ENCODE measurements at places on chromosomes 7 and 10. TPM values are rescaled to one million over a fixed set of nuclear protein-coding genes. Genes with fewer than 3 reads are reported as not detected.

DNA sequence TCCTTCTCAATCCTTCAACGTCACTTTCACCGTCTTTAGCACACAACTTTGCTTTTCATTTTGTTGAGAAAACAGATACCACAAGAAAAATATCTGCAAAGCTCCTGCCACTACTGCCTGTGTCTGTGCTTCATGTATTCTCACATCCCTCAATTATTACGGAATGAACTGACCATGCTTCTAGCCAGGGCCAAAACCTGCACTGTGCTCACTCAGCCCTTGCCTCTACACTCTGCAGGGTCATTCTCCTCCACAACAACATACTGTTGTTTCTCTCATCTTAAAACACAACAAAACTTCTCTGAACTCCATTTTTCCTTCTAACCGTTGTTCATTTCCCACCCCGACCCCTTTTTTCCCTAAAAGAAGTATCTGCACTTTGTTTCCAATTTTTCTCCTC lies 29.5 kb downstream of the BMPR1A start:
- DNase-seq, result peak; percentile 26

Gene KNDC1
- total RNA-seq, result 2.9 TPM

DNA sequence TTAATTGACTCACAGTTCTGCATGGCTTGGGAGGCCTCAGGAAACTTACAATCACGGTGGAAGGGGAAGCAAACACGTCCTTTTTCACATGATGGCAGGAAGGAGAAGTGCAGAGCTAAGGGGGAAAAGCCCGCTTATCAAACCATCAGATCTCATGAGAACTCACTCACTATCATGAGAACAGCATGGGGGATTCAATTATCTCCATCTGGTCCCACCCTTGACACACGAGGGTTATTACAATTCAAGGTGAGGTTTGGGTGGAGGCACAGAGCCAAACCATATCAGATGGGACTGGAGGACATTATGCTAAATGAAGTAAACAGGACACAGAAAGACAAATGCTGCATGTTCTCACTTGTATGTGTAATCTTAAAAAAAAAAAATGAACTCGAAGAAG lies 141.4 kb upstream of the HABP2 start:
- DNase-seq, result no peak

DNA sequence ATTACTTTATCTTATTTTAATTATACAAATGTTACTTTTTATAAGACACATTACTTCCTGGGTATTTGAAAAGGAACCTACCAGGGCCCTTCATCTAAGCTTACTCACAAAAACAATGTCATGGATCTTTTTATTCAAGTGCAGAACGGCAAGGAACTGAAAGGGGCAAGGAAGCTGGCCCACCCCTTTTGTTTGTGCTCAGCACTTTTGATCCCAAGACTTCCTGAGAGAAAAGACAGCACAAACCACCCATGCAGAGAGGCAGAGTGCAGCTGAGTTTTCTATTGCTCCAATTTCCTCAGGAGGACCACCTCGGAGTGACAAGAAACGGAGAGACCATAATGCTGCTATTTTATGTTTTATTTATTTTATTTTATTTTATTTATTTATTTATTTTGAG lies 232.0 kb upstream of the NRP1 start:
- no peak for DNase-seq

DNA sequence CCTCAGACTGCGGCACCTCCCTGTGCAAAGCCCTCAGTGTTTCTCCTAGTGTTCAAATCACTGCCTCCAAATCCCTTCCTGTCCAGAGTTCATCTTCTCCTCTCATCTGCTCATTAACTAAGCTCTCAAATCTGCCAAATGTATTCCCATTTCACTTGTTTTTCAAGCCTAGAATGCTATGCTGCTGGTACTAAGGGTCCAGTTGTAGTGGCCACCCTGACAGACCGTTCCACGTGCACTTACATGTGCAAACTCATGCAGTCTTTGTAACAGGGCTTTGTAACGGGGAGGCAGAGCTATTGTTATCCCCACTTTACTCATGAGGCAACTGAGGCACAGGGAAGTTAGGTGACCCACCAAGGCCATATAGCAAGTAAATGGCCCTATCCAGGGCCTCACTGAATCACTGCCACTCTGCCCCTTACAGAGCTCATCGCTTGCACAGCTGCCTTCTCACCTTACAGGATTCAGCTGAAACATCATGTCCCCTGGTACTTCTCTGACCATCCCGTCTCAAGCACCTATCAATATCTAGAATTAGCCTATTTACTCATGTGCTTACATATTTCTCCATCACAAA lies 153.0 kb upstream of the PDE1C start:
- DNase-seq, result no peak

- DNase-seq, result no peak
Measured at GRCh38 chr7:41245916-41246315, 457.0 kb downstream of the INHBA start.

Gene AGR2
- total RNA-seq, result 23.9 TPM

GRCh38 chr7:152462995-152463708 lies 27.3 kb upstream of the KMT2C start:
- peak; percentile 56 for DNase-seq

GRCh38 chr7:154914996-154915380 lies 87.9 kb downstream of the PAXIP1 start:
- no peak for DNase-seq

DNA sequence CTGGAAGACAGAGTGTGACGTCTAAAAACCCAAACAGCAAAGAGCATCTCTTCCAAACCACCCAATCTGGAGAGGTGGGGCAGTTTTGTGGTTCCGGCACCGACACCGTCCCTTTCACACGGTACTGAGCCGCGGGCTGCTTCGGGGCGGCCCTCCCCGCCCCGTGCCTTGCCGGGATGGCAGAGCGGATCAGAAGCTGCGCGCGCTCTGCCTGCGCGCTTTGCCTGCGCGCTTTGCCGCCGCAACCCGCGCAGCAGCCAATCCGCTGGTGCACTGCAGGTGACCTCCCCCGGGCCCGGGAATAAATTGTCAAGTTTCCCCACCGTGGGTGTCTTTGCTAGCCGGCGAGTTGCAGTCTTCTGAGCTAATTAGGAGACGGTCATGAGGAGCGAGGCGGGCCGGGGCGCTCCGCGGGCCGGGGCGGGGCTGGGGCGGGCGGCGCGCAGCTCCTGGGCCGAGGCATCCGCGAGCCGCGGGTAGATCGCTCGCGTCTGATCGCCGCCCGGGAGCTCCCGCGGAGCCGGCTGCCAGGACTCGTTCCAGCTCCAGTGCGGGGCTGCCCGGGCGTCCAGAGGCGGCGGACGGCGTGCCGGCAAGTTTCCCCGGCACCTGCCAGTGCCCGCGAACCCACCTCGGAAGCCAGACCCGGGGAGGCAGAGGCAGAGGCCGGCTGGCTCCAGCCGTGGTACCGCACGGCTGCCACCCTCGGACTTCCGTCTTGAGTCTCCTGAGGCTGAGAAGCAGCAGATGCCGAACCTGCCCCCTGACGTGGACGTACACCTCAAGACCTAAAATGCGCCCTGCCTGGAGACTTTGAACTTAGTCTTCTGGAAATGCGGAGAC lies 536.0 kb upstream of the GALNT17 start:
- peak; percentile 16 for DNase-seq

DNA sequence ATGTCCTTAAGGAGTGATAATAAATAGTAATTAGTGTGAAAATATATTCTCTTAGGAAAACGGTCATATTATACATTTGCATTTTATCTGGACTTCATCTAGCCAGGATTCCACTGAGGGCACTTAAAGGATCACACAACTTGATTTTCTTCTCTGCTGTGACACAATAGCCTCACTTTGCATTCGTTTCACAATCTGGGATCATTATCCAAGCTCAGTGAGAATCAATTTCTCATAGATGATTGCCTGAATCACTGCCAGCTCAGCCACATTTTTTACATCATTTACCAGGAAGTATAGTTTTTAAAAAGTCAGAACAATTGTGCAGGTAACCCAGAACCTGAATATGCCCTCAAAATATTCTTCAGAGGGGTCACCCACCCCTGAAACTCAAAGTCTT lies 68.9 kb downstream of the PTPRZ1 start:
- no peak for DNase-seq

GRCh38 chr10:118914629-118915028 lies 114.9 kb upstream of the NANOS1 start:
- no peak for DNase-seq

DNA sequence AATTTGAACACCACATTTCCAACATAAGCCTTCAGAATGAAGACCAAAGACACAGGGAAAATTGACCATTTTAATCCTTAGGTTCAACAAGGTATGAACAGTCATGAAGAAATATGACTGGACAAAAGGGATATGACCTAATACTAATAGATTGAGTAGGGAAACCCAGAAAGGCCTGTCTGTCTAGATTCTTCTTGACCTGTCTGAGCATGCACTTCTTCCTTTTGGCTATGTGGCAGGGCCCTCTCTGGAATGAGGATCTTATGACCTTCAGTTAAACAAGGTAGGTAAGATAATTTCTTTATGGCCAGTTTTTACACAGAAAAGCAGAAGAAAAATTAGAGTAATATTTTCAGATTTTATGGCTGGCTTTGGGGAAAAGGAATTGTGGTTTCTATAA lies 3.0 kb upstream of the PHYHIPL start:
- no peak for DNase-seq

Gene COMMD3
- total RNA-seq, result 32.1 TPM

Gene DBF4
- total RNA-seq, result 8.8 TPM

Gene EPO
- total RNA-seq, result not detected

DNA sequence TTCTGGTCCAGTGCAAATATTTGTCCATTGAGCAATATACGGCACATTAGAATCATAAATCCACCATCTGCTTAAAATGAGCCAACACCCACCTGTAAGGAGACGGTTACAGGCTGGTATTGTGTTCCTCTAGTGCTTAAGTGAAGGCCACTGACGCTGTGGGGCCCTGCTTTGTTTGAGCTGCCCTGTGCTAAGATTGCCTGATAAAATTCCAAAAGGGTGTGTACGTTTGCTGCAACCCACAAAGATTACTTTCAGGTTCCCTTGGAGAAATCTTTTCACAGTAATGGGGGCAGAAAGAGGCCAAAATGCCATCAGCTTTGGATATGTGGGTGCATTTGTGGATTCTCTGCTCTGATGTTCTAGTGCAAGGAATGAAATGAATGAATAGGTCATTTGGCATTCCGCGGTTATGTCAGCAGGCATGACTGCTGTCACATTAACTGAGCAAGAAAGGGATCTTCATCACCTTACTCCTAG lies 34.4 kb downstream of the AGR3 start:
- DNase-seq, result no peak

GRCh38 chr7:30915751-30916150 lies 4.1 kb downstream of the AQP1 start:
- DNase-seq, result no peak

DNA sequence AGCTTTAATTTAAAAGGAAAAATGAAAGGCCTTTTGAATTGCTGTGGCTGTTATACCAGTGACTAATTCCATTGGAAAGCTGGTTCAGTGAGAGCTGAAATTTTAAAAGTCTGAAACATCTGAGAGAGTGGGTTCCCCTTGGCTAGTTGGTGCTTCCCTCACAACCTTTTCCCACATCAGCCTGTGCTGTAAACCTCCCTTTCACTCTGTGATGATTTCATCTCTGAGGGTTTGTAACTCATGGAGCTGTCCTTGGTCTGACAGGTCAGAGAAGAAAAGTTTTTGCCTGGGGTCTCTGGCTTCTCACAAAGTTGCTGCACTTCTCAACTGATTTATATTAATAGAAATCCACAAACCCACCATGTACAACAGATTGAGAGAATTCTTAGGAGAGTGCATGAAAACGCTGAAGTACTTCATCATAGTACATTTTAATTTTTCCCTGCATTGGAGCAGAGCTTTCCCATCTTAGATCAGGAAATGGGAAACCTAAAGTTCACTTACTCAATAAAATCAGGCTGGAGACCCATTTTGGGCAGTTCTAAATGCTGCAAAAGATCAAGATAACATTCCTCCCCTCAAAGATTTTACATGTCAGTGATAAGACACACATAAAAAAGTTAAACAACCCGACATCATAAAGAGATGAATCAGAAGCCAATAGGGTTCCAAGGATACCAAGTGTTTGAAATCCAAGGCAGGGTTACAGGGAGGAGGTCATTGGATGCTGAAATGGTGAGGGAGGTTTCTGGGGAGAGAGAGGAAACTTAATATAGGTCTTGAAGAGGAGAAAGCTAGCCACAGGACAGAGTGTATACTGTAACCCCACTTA lies 157.0 kb upstream of the MKLN1 start:
- no peak for DNase-seq

DNA sequence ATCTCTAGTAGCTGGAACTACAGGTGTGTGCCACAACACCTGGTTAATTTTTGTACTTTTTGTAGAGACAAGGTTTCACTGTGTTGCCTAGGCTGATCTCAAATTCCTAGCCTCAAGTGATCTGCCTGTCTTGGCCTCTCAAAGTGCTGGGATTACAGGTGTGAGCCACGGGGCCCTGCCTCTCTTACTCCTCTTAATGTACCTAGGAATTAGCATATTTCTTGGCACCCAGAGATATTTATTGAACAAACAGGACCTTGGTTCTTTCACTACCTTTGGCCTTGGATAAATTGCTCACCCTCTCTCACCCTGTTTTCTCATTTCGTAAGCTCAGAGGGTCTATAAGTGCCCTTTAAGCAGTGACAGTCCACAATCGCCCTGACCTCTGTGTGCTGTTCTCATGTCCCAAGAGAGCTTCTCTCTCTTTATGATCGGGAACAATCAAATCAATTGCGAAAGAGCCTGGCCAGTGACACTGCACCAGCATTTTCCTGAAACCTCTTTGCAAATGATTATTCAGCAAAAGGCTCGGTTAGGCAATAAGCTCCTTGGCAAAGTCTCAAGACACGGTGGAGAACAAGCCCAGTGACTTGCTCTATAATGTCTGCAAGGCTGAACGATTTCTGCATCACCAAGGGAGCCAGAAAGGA lies 117.7 kb downstream of the APBB1IP start:
- DNase-seq, result peak; percentile 57

DNA sequence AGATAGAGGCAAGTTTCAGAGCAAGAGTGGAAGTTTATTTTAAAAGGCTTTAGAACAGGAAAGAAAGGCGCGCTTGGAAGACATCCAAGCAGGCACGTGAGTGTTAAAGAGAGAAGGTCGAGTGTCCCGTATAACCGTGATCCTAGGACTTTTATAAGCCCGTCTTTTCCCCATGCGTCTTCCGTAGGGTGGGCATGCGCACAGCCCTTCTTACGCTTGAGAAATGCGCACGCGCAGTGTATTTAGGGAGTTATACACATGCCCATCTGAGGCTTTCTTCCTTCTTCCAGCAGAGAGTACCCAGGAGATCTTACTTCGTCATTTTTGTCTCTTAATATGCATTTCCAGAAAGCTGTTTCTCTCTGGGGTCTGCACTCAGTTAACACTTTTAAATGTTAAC lies 52.4 kb downstream of the CALD1 start:
- DNase-seq, result peak; percentile 33
